ENCODE measurements at places on chromosomes 6 and 20. TPM values are rescaled to one million over a fixed set of nuclear protein-coding genes. Genes with fewer than 3 reads are reported as not detected.

DNA sequence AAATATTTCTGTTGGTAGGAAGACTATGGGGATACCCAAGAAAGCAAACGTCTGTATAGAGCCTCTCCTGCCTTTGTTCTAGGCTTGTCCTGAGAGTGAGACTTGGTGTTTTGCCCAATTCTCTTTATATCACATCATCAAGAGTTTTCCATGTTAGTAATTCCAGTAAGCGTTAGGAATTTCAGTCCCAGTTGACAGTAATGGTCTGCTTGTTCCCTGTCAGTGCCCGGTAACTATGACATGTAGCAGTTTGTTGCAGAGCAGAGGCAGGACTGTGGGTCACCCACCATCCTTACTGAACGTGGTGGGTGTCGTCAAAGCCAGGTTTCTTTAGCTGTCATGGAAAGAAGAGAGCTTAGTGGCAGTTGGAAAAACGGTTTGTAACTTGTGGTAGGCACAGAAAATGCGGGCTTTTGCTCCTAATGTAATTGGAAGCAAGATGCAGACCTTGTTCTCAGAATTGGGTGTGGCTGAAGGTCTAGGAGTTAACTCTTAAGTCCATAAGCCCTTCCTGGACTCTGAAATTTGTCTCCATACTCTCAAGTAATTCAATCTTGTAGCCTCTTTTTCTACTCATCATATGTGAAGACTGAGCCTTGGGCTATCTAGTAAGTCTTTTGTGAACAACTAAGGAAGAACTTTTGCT lies 188.8 kb downstream of the TMEM242 start:
- DNase-seq, result no peak

GRCh38 chr6:81762606-81763005 lies 10.1 kb upstream of the TENT5A start:
- peak; percentile 49 for DNase-seq

Gene OXT
- polyA plus RNA-seq, result 0.92 TPM

DNA sequence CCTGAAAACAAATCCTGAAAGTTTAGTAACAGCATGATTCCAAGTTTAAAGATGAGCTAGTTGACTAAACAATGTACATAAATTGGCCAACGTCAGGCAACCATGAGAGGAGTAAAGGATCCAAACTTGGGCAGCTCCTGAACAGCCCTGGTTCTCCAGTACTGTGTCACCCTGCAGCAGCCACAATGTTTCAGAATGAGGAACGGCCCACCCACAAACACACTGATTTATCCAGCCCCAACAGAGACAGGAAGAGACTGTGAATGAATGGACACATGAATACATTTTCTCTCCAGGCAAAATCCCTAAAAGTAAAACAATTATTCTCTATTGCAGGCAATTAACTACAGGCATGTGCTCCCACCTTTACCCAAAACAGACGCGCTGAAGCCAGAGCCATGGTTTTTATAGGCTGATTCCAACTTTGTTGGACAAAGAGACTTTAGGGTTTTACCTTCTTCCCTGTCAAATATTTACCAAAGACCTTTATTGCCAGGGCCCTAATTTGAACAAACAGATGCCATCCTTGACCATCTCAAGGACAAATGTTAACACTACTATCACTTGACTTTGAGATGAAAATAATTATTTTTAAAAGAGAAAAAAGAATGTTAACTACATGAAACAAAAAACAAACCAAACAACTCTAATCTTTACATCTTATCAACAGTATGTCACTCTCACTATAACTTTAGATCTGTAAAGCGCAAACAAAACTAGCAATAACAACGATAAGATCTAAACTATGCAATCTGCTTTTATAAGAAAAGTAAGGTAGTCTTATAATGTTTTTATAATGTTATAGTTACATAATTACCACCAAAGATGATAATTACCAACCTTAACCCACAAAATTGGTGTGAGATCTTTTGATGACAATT lies 22.9 kb downstream of the CNKSR3 start:
- no peak for DNase-seq

- DNase-seq, result no peak
These were observed 212.9 kb downstream of the QKI start for GRCh38 chr6:163627274-163628062.

GRCh38 chr6:21949211-21949801 lies 347.5 kb downstream of the PRL start:
- DNase-seq, result no peak
